ENCODE measurements at places on chromosomes 4 and X.

- DNase-seq: no peak
Measured at GRCh38 chr4:84730375-84730774, 147.4 kb downstream of the CDS1 start.

DNA sequence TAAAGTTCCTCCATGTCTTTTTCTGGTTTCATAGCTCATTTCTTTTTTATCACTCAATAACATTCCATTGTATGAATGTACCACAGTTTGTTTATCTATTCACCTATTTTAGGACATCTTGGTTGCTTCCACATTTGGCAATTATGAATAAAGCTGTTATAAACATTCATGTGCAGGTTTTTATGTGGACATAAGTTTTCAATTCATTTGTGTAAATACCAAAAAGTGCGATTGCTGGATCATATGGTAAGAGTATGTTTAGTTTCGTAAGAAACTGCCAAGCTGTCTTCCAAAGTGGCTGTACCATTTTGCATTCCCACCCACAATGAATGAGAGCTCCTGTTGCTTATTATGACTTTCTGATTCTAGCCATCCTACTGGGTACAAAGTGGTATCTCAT is 36.3 kb upstream of the ZFX start:
- no peak for DNase-seq

DNA sequence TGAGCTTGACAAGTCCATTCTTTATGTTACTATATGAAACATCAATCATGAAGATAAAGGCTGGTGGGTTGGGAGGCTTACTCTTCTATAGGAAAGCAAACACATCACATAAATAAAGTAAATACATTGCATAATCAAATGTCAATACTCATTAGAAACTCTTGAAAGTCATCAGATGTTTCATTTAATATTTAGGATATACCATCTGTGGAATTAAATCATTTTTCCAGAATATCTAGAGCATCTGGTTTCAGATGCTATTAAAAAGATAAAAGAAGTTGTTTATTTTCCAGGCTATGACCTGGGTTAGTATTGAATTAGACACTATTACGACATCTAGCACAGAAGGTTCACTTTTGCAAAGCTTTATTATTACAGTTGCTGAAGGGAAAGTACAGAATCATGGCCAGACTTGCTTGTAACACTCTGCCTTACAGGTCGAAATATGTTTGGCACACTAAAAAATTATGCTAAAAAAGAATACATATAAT is 72.6 kb downstream of the METTL14 start:
- no peak for DNase-seq

- no peak for DNase-seq
Measured at GRCh38 chrX:134443020-134443419, 16.9 kb upstream of the HPRT1 start.

GRCh38 chr4:182478475-182478874 is 235.3 kb downstream of the TENM3 start:
- DNase-seq: peak; percentile 3

GRCh38 chr4:84031401-84031800 is 467.7 kb downstream of the NKX6-1 start:
- DNase-seq: no peak

GRCh38 chrX:8808661-8809060 is 7.5 kb upstream of the FAM9A start:
- DNase-seq: no peak

GRCh38 chr4:121656269-121656641 is 40.5 kb downstream of the ANXA5 start:
- no peak for DNase-seq

DNA sequence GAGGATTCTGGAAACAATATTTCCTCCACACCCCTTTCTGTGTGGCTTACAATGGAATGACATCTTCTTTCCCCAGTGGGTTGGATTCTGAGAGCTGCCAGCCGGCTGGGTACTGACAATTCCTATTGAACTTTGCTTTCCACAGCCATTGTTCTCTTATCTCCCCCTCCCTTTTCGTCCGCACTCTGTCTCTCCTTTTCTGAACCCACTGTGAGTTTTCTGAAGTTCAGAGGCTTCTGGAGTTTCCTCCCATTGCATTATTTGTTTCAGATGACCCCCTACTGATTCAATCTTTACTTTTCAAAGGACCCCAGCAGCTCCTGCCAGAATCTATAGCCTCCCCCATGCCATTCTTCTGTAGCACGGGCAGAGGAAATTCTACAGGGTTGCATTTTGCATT is 10.4 kb downstream of the SMPX start:
- DNase-seq: no peak

DNA sequence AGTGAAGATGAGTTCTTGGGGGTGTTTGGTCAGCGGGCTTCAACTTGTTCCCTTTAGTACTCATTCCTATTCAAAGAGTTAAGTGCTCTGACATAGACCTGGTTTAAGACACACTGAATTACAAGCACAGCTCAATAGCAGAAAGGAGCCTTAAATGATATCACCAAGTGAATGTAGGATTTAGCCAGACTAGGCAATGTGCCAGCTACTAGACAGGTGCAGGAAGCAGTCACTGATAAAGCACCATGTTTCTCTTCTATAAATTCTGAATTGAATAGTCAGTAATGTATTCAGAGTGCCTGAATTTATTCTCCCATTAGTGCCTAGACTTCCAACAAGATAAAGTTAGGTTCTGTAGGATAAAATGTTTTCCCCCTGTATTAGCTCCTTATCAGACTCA is 63.6 kb downstream of the ASB9 start:
- DNase-seq: no peak

GRCh38 chr4:110629214-110629754 is 6.4 kb upstream of the PITX2 start:
- no peak for DNase-seq

- no peak for DNase-seq
Measured at GRCh38 chr4:176425035-176425434, 105.3 kb downstream of the SPCS3 start.

GRCh38 chr4:1883583-1883982 is 12.4 kb downstream of the NSD2 start:
- DNase-seq: no peak

DNA sequence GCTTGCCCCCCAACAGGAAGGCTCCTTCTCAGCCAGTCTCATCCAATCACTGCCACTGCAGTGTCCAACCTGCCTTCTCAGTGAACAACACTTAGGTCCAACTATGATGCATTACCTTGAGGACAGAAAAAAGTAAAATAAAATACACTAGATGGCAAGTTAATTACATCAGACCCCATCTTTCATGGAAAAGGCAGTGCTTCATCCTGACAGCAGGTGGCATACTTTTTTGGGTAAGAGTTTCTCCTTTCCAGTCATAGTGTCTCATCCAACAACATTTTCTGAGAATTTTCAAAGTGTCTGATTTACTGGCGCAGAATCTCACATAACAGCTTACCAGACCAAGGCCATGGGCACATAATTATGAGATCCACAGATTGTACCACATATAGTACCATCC is 1742.8 kb downstream of the PCDH7 start:
- DNase-seq: no peak

DNA sequence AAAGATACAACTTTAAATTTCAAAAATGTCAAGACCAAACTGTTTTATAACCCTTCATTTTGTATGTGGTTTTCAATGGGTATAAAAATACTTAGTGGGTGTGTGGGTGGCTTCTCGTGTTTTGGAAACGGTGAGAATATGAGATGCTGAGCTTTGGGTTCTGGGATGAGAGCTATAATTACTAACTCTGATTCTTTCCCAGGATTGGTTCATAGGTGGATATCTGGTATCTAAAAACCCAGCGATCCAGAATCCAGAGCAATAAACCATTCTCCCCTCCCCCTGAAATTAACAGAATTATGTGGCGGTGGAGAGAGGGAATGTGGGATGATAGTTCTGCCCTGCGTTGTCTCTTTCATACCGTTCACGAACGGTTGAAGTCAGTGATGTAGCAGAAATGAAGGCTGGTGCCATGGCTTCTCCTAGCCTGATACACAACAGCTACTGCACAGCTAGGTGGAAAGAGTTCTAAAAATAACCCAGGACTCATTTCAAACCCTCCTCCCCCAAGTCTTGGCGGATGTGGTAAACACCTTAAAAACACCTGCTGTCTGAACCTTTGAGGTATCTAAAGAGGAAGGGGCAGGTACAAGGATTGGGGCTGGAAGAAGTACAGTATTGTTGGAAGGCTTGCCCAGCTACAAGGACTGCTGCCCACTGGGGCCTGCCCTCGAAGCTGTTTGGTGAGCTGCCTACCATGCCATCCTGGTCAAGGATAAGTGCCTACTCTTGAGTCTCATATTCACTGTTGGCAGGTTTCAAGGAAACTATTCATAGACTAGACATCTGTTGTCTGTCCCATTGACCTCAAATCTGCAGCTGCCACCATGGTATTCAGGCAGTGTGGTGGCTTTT is 44.5 kb downstream of the SEPTIN11 start:
- peak; percentile 81 for DNase-seq

DNA sequence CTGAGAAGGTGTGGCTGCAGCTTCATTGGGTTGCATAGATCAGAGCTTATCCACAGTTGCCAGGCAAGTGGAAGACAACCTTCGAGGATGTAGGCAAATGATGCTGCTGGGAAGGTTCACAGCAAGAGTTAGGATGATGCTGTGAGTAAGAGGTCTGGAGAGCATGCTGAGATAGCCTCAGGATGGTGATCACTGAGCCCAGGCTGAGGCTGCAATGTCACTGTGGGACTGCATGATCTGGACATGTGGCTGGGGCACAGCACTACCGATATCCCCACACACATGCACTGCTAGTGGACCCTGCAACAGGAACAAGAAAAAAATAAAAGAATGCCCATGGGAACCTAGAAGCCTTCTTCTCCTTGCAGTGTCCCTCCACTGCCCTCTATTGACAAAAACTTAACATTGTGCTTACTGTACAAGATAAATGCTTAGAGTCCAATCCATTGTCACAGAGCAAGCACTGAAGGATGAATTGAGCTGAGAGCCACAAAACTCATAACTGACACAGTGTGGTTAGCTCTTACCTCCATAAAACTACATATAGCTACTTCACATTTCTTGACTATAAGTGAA is 105.6 kb downstream of the CNKSR2 start:
- peak; percentile 19 for DNase-seq

DNA sequence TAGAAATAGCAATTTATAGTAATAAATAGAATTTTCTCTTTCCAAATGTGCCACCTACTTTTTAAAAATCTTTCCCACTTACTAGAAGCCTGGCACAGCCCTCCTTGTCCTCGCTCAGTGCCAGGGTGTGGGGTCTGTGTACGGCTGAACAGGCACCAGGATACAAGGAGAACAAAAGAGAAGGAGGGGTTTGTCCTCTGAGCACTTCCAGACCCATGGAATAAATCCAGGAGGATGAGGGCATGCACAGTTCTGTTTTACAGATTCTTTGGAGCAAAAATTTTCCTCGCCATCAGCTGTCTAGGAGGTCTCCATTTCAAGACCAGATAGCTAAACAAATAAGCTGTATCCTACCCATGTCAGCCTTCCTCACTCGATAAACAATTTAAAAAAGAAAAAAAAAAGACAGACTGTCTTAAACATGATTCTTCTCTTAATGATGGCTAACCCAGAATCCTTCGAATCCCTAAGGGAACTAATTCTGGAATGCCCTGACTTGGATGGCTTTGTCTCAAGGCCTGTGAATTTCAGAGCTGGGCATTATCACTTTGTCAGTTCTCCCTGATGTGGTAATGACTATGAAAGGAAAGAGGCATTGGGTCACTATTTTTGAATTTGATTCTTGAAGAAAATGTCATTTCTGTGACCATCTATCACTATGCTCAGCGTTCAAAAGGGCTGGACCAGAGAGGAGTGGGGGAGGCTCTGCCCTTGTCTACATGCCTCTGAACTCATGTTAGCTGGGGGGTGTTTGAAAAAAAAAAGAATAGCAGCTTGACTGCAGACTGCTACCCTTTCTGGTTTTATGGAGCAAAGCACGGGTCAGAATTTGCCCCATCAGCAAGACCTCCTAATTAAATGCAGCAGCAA is 151.0 kb downstream of the DCTD start:
- DNase-seq: no peak

- no peak for DNase-seq
Measured at GRCh38 chrX:3806630-3807029, 93.2 kb upstream of the PRKX start.

- DNase-seq: peak; percentile 61
Measured at GRCh38 chr4:98928131-98928504, 815 bp downstream of the EIF4E start.

GRCh38 chr4:41125558-41126311 is 88.6 kb downstream of the APBB2 start:
- DNase-seq: no peak

GRCh38 chr4:148112231-148112982 is 329.8 kb downstream of the NR3C2 start:
- no peak for DNase-seq

- no peak for DNase-seq
Measured at GRCh38 chrX:40968180-40968579, 117.1 kb upstream of the USP9X start.

- DNase-seq: no peak
Measured at GRCh38 chr4:102253860-102254259, 91.4 kb downstream of the SLC39A8 start.

GRCh38 chrX:119427024-119427794 is 28.1 kb downstream of the SLC25A43 start:
- no peak for DNase-seq

GRCh38 chr4:187558391-187558790 is 437.2 kb upstream of the ZFP42 start:
- no peak for DNase-seq

DNA sequence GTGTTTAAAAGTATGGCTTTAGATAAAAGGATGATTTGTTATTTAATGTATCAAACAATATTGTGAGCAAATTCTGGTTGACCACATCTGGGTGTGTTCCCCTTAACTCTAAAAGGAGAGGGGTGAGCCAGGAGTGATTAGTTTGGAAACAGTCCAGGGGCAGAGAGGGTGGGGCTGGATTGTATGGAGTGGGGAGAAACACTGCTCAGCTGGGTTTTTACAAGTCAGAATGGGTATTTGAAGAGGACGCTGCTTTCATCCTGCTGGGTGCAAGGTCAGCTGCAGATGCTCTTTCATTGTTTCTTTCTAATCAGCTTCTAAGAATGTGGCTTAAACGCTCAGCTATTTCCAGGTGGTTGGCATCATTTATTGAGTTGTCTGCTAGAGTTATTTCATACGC is 82.8 kb upstream of the LIMCH1 start:
- DNase-seq: no peak

GRCh38 chr4:162803378-162803777 is 363.3 kb downstream of the NAF1 start:
- no peak for DNase-seq

DNA sequence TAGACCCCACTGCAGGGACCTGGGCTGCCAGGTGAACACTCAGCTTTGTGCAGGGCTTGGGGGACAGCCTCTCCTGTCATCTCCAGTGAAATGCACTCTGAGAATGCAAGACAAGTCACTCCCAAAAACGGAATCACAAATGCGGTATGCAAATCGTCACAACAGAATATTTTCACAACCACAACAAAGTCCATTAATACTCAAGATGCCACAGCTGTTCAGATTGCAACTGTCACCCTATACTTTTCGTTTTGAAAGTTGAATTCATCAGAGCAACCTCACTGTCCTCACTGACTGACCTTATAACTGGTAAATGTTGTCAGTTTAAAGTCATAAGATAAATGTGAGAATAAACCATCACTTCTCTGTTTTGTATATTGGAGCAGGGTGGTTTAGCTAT is 16.6 kb downstream of the JAKMIP1 start:
- peak; percentile 24 for DNase-seq

Measured in central memory CD4-positive, alpha-beta T cell (primary cell).